ENCODE measurements at places on chromosomes 11 and 22.

DNA sequence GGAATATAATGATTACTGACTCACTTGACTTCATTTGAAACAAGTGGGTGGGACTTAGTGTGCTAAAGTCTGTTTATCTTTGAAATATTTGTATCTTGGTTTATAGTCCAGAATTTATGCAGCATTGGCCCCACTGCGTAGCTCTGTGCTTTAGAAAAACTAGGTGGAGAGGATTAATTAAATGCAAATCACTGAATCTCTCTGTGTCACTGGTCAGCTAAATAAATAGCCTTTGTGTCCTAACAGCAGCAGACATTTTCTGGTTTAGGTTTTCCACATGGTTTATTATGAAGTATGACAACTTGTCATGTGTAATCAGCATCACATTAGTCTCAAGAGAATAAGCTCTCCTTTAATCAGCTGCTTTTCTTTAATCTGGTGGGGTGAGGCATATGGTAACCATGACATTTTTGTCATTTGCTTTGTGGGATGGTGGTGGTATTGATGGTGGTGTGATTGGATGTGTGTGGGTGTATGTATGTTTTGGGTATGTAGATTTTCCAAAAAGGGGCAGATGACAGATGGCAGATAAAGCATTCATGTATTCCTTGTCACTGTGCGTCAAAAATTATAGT, 33.9 kb downstream of the BCL2L13 start:
- no peak for DNase-seq

GRCh38 chr11:14140991-14141390, 178.5 kb downstream of the SPON1 start:
- no peak for DNase-seq

GRCh38 chr11:92206441-92206840, 18.2 kb upstream of the FAT3 start:
- no peak for DNase-seq

DNA sequence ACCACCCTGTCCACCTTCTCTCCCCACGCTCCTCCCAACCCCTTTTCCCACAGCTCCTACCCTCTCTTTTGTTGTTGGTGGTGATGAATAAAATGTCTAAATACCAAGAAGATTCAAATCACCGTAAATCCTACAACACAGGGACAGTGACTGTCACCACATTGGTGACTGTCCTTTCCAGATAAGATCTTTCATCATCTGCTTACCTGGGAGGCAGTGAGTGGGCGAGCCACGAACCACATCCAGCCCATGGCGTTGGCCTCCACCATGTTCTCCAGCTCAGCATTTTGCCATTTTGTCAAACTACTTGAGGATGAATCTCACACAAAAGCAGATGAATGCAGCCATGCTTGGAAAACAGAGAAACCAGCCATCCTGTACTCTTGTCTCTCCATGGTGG, 6.7 kb upstream of the CYTH4 start:
- no peak for DNase-seq

GRCh38 chr11:113690619-113691569, 15.2 kb downstream of the TMPRSS5 start:
- DNase-seq = peak; percentile 10

GRCh38 chr22:26259510-26259909, 90.2 kb downstream of the SEZ6L start:
- no peak for DNase-seq

GRCh38 chr11:122105044-122105758, 10.8 kb downstream of the BLID start:
- DNase-seq = peak; percentile 82

DNA sequence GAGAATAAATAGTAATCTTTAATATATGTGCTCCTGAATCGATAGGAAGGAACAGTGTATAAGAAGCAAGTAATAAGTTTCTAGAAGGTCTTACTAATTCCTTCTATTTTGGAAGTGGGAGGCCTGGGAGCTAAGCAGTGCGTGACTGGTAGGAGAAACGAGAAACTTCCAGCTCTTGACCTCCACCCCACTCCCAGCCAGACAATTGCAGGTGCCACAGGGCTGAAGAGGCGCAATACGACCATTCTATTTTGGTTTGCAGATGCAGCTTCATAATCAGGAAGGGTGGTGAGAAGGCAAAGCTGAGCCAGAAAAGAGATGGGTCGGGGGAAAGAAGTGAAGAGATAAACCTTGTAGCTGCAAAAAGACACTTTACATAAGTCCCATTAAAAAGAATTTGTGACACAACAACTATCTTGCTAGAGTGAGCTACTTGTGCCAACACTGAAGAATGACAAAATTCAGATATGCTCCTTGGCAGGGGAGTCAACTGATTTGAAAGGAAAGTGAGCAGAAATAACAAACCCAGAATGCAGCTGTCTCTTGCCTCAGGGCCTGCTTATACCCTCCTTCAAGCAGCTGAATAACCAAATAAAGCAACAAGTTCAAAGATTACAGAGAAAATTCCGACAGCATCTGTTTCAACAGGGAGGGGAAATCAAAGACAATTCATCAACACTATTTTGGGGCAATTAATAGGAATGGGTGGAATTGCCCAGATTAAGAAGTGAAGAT, 35.1 kb downstream of the GRIA4 start:
- DNase-seq = no peak

- DNase-seq = no peak
Observed at GRCh38 chr11:62383822-62384221, 35.0 kb upstream of the SCGB1A1 start.

DNA sequence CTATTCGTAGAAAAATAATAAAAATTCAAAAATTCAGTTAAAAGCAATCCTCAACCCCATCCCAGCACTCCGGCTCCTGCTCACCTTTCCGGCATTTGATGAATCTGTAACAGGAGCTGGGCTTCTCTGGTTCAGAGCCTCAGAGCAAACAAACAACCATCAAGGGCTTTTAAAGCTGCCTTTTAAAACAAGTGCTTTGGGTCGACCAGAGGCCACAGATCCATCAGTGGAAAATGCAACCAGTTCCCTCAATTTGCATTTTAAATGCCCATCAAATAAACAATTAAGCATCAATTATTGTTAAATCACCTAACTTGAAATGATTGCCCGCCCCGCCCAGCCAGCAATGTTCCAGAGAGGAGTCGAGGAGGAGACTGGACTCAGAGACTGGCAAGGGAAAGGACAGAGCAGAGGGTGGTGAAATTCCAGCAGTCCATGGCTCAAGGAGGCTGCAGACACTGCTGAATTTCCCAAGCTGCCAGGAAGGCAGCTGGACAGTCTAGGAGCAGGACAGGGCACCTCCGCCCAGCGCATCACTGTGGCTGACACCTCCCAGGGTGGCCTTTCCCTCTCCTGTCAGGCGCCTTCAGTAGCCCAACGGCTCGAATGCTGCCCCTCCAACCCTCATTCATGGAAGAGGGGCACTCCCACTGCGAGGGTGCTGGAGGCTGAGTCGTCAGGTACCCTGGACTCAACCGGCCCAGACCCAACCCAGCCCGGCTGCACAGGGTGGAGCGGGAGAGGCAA, 7.5 kb downstream of the FXYD6 start:
- peak; percentile 52 for DNase-seq

GRCh38 chr22:20324139-20324516, 4.3 kb upstream of the DGCR6L start:
- no peak for DNase-seq

GRCh38 chr11:62876712-62877111, 4.0 kb upstream of the SLC3A2 start:
- DNase-seq = no peak

DNA sequence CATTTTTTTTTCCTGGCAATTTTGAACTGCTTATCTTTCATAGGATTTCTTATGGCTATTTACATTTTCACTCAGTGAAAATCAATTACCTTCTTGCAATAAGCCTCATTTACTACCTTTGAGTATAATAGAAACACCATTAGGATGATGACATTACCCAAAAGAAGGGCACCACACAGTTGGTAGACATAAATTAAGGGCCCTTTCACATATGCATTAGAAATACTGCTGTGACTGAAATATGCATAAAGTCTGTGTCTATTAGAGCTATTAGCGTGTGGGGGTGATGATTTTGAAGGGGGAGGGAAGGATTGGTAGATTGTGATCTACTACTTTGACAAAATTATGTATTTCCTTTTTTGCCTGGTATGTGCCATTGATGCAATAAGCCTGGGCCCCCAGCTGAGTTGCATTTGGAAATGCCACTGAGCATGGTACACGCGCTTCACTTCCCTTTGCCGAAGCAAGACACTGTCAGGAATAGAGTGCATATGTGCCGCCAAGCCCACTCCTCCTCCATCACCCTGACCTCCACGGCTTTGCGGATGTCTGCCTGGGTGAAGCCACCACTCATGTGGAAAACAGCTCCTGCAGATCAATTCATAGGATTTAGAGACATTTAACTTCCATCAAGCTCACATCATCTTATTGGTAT, 339.3 kb downstream of the DCDC1 start:
- DNase-seq = no peak

- no peak for DNase-seq
Observed at GRCh38 chr22:32571761-32572160, 97.2 kb downstream of the FBXO7 start.

GRCh38 chr11:10856689-10857458, 979 bp downstream of the ZBED5 start:
- peak; percentile 53 for DNase-seq

DNA sequence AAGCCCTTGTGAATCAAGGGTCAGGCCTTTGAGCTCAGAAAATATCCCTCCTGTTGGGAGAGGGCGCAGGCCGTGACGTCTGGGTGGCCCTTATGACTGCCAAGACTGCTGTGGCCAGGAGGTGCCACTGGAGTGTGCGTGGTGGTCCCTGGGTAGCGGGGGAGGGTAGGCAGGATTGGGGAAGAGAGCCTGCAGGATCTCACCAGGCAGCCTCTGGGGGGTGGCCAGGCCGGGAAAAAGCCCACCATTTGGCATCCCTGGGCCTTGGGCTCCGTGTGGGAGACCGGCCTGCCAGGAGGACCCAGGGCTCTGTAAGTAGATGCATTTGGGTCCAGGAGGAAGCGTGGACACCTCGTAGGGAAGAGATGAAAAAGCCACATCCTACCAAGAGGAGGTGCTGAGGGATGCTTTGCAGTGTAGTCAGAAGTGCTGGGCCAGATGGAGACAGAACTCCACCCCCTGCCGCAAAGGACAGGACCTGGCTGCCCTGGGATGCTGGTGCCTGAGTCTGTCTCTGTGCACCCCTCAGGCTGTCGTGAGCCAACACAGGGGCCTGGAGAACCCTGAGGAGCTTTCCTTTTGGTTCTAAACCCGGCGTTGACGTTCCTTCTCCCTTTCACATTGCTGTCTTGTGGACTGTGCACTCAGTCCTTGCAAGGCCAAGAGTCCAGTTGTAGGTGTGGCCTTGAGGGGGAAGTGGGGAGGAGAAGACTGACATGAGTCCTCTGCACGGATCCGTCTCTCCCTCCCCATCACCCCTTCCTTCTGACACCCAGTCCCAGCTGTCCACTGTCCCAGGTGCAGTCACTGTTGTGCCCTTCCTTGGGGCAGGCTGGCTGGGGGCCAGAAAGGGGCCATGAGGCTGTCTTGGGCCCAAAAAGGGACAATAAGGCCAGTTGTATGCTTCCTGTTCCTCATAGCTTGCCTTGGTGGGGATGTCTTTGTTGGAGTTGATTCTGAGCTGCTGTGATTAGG, 12.7 kb upstream of the MIEF1 start:
- DNase-seq = no peak

DNA sequence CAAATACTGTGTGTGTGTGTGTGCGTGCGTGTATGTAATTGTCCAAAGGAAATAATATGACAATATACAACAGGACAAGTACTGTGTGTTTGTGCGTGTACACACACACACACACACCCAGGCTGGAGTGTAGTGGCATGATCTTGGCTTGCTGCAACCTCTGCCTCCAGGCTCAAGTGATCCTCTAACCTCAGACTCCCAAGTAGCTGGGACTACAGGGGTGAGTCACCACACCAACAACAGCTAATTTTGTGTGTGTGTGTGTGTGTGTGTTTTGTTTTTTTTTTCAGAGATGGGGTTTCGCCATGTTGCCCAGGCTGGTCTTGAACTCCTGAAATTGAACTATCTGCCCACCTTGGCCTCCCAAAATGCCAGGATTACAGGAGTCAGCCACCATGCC, 61.5 kb downstream of the NUP98 start:
- no peak for DNase-seq

- DNase-seq = no peak
Observed at GRCh38 chr22:11307998-11308397, 4220.0 kb upstream of the OR11H1 start.

GRCh38 chr22:48357196-48357595, 1470.5 kb downstream of the BRD1 start:
- no peak for DNase-seq

DNA sequence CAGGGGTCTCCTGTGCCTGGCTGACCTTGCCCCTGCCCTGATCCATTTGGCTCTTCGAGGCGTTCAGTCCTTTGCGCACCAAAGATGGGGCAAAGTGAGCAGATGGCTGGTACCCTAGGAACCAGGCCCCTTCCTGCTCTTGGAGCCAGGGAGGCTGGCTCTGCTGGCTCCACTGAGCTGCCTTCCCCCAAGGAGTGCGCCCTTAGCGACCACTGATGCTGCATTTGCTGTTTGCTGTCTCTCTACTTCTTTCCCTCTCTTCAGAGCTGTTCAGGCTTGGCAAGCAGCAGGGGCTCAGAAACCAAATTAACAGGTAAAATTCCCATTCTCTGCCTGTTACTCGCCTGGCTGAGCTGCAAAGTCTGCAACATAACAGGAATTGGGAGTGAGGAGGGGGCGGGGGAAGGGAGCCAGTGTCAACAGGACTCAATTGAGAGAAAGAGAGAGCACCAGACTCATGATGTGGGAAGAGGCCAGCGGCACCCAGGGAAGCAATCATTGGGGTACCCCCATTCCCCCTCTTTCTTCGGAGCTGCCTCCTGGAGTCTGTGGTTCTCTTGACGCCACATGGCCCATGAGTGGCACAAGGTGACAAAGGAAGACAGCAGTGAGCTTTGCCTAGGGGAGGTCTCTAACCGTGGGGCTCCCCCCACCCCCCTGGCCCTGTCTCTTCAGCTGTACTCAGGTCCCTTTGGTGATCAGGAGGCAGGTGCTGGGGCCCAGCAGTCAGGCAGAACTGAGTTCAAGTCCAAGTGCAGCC, 102.3 kb downstream of the TP53I11 start:
- DNase-seq = no peak

DNA sequence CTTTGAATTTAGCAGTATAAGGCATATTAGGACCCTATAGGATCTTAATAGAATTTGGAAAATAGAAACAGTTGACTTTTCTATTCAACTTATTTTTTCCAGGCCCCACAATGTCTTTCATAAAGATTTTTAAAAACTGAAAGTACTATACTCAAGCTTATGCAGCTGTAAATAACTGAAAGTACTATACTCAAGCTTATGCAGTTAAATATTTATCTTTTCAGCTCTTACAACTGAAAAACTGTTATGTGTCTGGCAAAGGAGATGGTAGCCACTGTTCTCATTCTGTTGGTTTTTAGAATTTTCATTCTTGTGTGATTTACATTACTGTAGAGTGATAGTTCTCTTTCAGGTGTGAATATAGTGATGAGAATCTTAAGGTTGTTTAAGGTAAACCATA, 16.5 kb downstream of the HIPK3 start:
- DNase-seq = no peak

GRCh38 chr11:3674189-3674588, 3.0 kb upstream of the CHRNA10 start:
- DNase-seq = no peak

GRCh38 chr22:33923660-33924246, 3.5 kb upstream of the LARGE1 start:
- DNase-seq = peak; percentile 58

- peak; percentile 69 for DNase-seq
Observed at GRCh38 chr11:8006349-8006977, 19.3 kb downstream of the EIF3F start.

- DNase-seq = no peak
Observed at GRCh38 chr11:3747704-3748103, 49.6 kb downstream of the NUP98 start.

- no peak for DNase-seq
Observed at GRCh38 chr22:42401535-42402334, 30.5 kb downstream of the NFAM1 start.

- peak; percentile 40 for DNase-seq
Observed at GRCh38 chr11:35418282-35419183, 825 bp downstream of the SLC1A2 start.
